ENCODE measurements at places on chromosomes 5 and 9.

DNA sequence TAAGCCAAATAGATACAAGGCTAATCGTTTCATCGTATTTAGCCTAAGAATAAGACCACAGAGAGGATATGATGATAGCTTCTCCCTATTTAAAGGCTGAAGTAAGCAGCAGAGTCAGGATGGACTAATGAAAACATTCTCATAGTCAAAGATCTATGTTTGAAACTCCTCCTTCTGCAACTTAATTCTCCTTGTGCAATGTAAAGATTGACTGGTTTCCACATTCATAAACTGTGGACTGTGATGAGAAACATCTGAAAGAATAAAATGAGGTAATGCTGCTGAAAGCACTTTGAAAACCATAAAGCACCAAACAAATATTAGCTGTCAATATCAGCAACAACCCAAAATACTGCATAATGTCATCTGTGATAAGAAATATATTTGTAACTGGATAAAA, 361.9 kb downstream of the CSNK1G3 start:
- no peak for DNase-seq

GRCh38 chr9:21750021-21750735, 52.3 kb upstream of the MTAP start:
- DNase-seq: no peak

DNA sequence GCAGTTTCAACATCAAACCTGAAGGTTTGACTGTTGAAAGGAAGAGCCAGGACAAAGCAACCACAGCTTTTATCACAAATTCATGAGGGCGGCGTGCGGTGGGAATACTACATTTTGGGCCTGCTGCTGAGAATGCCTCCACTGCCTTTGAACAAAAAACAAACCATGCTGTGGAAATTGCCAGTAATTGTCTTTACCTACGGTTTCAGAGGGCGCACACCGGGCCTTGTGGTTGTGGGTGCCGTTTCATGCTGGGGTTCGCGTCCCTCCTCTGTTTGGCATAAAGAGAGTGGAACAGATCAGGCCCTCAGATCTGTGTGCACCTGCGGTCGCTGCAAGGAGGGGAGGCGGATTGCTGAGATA, 27.6 kb upstream of the TCF7 start:
- DNase-seq: no peak

DNA sequence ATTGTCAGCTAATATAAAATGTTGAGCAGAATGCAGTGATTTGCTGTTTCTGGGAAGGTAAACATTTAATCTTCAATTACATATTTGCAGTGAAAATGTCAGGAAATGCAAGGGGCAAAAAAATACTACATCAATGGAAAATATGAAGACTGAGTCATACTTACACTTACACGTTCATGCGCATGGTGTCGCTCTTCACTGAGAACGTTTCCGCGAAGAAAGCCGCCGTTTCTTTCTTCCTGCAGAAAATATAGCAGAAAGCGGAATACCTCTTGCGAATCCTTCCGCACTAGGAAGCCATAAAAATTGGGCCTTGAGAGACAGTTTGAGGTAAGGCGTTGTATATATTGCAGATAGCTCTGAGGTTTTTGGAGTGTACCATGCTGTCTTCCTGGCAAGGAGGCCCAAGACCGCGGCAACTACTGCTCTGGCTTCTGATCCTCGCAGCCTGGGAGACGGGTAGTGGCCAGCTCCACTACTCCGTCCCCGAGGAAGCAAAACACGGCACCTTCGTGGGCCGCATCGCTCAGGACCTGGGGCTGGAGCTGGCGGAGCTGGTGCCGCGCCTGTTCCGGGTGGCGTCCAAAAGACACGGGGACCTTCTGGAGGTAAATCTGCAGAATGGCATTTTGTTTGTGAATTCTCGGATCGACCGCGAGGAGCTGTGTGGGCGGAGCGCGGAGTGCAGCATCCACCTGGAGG, at the start of gene PCDHA13:
PCDHA13 (plus strand) TSS at position 236 of the 702 bp plus-strand sequence; CDS start at position 381, 145 bp downstream.
- no peak for DNase-seq

- DNase-seq: no peak
Observed at GRCh38 chr9:84990416-84990815, 320.9 kb downstream of the NTRK2 start.

- no peak for DNase-seq
Observed at GRCh38 chr9:4665357-4665756, 923 bp downstream of the SPATA6L start.

- DNase-seq: no peak
Observed at GRCh38 chr5:151738125-151738848, 20.1 kb downstream of the ATOX1 start.

- no peak for DNase-seq
Observed at GRCh38 chr5:150559701-150560100, 51.8 kb downstream of the NDST1 start.

DNA sequence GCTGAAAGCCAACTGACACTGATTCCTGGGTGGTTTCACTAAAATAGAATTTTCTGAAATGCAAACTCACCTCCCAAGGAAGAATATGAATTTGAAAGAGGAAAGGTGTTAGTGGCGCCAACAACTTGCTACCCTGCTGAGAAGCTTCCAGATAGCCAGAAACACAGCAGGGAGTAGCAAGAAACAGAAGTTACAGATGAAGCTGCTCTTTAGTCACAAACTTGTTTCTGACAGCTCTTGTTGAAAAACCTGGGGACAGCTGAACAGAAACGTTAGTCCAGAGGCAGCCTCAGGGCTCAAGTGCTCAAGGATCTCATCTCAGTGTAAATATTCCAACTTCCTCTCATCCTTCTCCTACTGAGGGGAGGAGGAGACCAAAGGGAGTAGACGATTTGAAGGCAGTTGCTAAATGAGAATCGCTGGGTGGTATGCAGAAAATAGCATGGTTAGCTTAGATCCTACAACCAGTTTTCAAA, 184.1 kb downstream of the PDE4D start:
- no peak for DNase-seq

DNA sequence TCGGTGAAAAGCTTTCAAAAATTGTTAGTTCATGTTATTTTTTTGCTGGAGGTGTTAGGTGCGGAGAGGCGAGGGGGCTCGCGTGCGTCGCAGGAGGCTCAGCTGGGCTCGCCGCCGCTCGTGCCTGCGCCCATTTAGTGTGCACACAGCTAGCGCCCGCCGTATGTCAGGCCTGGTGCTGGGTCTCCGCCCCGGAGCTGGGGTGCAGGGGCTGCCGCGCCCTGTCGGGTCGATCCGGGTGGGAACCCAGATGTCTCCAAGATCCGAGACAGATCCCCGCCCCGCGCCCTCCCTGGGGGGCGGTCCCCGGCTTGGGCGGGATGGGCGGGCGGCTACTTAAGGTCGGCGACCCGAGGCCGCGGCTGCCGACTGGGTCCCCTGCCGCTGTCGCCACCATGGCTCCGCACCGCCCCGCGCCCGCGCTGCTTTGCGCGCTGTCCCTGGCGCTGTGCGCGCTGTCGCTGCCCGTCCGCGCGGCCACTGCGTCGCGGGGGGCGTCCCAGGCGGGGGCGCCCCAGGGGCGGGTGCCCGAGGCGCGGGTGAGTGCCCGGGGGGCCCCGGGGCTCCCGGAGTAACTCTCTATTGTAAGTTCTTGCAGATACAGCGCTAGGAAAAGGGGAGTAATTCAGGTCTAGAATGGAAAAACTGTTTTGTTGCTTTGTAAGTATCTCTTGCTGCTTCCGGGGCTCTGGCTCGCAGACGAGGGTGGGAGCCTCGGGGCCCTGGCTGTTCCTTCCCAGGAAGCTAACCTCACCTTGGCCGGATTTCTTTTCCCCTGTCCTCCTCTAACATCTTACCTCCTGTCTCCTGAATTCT, 31.7 kb downstream of the GSN start:
- DNase-seq: peak; percentile 89

- peak; percentile 78 for DNase-seq
Observed at GRCh38 chr5:151651997-151652645, 34.6 kb downstream of the SPARC start.

DNA sequence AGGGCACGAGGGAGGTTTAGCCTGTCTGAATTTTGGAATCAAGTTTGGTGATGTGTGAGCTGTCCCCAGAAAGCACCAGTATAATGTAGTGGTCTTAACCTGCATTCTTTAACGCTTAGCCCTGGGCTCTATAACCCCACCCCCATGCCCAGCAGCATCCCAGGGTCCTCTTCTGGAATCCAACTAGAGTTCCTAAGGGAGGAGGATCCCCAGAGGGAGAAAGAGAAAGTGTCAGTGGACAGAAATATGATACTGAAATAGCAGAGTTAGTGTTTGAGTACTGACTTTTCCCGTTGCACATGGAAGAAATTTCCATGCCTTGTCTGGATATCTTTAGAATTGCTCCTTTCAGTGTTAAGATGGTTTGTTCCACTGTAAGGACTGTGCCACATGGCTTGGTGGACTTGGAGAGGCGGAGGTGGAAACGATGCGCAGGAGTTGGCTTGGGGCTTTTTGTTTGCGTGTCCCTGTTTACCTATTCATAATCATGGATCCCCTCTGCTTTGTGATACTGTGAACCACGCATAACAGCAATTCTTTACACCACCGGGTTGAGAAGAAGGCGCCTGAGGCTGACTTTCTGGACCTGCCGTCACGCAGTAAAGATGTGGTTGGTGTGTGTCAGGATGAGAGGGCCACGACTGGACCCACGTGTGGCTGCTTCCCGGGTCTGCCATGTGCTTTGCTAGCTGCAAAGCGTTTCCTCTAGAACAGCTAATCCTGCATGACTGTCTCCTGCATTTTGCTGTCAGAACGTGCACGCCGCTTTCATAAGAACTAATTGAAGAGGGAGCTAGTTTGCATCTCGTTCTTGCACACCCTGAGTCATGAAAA, 142.3 kb downstream of the SMARCA2 start:
- peak; percentile 30 for DNase-seq

DNA sequence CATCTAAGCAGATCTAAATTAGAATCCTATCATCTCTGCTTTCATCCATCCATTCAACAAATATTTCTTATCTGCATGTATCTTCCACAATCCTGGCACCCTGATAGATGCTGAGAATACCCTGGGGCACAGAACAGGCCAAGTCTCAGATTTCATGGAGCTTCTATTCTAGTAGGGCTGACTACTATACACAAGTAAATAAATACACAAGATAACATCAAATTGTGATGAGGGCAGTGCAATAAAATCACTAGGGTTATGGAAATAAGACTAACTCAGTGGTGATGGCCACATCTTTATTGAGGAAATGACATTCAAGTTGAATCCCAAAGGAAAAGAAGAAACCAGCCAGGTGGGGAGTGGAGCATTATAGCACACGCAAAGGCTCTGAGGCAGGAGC, 138.4 kb upstream of the GLRA1 start:
- DNase-seq: no peak

DNA sequence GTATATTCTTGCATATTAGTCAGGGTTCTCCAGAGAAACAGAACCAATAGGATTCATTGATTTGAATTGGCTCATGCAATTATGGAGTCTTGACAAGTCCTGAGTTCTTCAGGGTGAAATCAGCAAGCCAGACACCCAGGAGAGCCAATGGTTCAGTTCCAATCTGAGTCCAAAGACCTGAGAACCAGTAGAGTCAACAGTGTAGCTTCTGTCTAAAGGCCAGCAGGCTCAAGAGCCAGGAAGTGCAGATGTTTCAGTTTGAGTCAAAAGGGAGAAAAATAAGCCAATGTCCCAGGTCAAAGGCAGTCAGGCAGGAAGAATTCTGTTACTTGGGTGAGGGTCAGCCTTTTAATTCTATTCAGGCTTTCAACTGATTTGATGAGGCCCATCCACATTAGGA, 37.8 kb upstream of the ANKRD34B start:
- DNase-seq: no peak

GRCh38 chr9:96061293-96061987, 185.9 kb downstream of the ERCC6L2 start:
- no peak for DNase-seq

- DNase-seq: no peak
Observed at GRCh38 chr5:99285606-99286005, 356.8 kb upstream of the CHD1 start.

DNA sequence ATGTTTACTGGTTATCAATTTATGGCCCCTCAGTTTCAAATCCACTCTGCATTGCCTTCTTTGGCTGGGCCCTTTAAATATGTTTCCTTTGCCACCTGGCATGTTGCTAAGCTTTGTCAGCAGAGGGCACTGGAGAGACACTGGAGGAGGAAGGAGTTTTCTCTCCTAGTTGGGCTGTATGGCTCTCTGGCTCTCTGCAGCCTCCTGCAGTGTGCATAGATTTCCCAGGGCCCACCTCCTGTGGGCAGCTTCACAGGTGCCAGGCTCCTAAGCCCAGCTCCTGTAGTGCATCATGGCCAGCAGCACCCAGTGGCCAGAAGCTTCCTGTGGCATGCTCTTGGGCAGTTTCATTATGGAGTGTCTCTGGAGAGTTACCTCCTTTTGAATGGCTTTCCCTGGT, 23.3 kb downstream of the CAVIN4 start:
- DNase-seq: peak; percentile 25

- peak; percentile 12 for DNase-seq
Observed at GRCh38 chr5:6632324-6632887, 438 bp downstream of the NSUN2 start.

DNA sequence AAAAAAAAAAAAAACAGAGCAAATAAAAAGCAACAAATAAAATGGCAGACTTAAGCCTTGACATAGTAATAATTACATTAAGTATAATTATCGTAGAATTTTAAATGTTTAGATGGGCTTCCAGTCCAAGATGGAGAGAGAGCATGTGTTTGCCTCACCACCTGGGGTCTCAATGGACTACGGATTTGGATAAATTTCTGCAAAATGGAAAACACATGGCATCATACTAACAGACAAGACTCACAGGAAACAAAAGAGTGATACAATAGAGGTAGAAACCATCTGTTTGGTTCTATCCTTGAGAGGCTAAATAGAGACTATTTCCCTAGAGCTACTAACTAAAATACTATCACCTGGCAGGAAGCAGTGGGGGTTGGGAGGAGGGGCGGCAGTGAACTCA, 144.3 kb downstream of the MUSK start:
- no peak for DNase-seq

- peak; percentile 36 for DNase-seq
Observed at GRCh38 chr5:218457-219291, 554 bp downstream of the SDHA start.

DNA sequence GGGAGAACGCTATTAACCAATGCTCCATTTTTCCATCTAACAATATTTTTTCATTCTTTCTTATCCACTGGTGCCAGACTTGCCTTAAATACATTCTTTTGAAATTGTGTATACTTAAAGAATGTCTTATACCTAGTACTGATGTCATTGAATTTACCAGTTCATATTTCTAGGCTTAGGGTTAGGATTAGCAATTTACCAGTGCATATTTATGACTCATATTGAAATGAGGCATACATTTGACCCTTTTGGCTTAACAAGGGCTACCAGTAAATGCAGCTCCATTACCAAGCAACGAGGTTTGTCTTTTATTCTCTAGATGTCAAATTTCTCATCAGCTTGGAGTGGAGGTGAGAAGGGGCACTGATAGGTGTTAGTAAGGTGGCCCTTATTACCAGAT, 89.5 kb downstream of the CDH9 start:
- DNase-seq: no peak

DNA sequence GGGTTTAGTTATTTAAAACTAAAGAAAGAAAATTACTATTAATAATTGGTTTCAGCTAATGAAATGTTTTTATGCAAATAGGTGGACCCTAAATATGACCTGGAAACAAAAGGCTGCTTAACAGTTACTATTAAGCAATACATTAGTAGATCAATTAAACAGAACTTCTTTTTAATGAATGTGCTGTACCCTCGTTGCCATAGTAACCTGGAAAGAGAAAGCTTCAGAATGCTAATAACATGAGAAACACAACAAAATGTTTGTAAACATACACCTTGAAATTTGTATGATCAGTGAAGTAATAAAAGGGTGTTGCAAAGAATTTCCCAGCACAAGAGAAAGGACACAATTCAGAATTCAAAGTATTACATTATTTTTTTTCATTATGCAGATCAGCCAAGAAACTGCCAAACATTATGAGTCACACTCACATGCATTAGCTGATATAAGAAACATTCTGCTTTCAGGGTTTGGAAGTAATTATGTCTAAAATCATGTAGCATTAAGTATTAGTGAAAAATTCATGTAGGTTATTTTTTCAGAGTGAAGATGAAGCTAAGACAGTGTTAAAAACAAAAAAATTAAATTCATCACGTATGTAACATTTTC, 348.3 kb downstream of the ISL1 start:
- DNase-seq: no peak

Measured in heart right ventricle (tissue), 16 donors.